ENCODE measurements at places on chromosomes 6 and 20.

DNA sequence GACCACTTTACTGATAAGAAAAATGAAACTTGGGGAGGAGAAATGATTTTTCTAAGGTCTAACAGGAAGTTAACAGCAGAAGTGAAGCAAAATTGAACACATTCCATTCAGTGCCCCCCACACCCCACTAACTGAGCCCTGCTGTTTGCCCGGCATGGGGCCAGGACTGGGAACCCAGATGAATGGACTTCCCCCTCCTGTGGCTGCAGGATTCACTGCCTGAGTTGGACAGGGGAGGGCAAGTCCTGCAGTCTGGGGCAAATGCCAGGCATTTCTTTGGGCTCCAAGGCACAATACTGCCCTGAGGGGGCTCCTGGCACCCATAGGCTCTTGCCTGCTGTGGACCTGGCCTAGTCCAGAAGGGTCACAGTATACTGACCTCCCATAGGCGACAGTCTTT, 28.3 kb downstream of the FYN start:
- DNase-seq = no peak

DNA sequence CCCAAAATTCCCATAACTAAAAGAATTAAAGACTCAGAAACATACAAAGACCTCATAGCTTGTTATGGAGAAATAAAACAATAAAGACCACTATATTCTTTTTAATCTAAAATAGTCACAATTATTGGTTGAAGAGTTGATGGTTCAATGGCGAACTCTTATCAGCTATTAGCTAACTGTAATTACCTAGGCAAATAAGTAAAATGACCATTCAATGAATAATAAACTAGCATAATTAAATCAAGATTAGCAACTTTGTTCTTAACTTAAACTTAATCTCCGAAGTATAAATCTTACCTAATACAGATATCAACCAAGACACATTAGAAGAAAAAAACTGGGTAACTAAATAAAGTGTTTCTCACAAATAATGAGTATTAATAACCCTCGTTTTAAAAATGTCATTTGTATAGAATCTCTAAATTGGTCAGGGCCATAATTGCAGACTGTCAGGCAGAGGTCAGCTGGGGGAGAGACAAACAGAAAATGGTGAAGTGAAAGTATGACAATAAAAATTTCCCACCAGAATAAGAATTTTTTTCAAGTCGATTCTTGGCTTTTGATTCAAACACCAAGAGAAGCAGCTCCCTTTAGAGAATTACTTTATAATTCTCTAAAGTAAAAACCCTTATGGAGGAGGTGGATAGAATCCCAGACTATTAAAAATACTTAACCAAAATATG, 1.7 kb downstream of the FKBP5 start:
- DNase-seq = no peak

- no peak for DNase-seq
Measured at GRCh38 chr20:40291493-40292135, 397.4 kb downstream of the MAFB start.

DNA sequence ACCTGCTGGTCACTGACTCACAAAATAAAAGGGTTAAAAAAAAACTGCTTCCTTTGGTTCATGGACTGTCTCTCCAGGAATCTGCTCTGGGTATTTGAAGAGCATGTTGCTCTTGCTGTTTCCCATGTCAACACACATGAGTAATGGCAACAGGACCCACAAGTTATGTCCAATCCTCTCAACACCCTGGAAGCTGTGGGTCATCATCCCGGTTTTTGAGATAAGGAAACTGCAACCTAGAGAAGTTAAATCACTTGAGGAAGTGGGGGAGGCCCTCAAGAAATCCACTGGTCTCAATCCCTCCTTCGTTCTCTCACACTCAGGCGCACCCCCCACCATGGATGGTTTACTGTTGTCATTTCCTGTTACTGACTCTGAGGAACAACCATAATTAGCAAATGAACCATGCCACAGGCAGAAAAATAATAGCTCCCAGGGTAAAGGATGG, 12.4 kb downstream of the MAP1LC3A start:
- DNase-seq = peak; percentile 15

DNA sequence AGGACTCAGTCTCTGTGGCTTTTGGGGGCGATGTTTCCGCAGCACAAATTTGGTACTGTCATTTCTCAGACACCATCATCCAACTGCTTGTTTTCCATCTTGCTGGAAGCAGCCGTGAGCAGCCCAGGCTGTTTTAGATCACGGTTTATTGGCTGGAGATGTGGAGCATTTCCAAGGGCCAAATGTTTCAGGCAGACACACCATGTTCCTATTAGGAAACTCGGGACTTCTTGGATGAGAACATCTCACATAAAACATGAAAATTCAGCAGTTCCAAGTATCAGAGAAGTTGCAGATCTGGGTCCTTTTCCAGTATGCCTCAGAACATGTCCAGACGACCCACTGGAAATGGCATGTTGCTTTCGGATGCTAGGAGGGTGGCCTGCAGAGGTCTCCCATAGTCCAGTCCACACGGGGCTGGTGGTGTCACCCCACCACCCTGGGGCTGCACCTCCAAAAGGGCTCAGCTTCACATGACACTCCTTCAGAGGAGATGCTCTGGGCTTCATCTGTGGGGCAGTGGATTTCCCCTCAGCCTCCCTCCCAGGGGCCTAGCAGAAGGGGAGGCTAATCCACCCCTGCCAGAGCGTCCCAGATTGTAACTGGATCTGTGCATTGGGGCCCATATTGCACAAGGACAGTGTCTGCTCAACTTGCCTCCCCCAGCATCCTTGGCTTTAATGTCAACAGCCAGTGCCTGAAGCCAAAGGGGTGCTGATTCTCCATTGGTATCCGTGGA, 176.3 kb downstream of the SCP2D1 start:
- DNase-seq = no peak

GRCh38 chr6:44315516-44315915, 2.4 kb upstream of the AARS2 start:
- no peak for DNase-seq

GRCh38 chr6:54115966-54116365, 4.7 kb downstream of the MLIP start:
- no peak for DNase-seq

GRCh38 chr6:14455876-14456648, 338.5 kb downstream of the CD83 start:
- no peak for DNase-seq

DNA sequence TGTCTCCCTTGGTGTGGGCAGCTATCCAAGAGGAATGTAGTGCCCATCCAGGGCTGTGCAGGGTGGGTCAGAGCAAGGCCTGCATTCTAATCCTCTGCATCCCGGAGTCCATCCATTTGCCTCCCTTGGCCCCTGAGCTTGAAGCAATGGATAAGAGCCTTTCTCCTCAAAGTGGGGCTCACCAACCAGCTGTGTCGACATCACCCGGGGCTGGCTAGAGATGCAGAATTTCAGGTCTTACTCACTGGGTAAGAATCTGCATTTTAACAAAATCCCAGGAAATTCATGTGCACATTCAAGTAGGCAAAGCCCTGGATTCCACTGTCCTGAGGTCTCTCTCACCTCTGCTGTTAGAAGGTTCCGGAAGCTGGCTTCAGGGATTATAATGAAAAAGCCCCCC, 95.3 kb downstream of the MDGA1 start:
- DNase-seq = no peak

DNA sequence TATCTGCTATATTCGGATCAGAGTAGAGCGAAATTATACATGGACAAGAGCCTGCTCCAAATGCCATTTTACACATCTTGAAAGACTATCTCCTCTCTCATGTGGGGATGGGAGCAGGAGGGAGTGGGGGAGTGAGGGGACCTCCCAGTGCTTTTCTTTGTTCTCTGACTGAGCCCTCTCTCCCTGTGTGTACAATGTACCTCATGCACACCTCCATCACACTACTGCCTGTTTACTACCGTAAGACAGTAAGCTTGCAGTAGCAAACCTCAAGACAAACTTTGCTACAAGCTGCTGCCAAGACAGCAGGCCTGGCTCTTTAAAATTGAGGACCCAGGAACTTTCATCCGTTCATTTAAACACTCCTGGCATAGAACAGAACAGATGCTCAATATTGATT, 7.2 kb downstream of the NHSL1 start:
- DNase-seq = no peak

DNA sequence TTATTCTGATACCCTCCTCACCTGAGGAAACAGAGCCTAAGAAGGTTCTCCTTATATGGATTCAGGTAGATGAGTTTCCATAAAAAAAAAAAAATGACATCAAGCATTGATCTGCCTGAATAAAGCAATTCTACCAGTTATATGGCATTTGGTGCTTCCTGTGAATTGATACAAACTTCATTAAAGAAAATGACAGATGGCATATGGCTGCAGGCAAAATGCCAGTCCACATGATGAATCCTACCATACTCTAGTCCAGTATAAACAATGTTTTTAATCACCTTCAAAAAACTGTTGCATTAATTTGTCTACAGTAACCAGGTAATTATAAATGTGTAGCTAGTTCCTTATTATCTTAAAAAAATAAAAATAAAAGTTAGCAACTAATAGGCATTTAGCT, 559.2 kb upstream of the FLRT3 start:
- no peak for DNase-seq

- no peak for DNase-seq
Measured at GRCh38 chr6:148240861-148241477, 101.7 kb upstream of the SASH1 start.

DNA sequence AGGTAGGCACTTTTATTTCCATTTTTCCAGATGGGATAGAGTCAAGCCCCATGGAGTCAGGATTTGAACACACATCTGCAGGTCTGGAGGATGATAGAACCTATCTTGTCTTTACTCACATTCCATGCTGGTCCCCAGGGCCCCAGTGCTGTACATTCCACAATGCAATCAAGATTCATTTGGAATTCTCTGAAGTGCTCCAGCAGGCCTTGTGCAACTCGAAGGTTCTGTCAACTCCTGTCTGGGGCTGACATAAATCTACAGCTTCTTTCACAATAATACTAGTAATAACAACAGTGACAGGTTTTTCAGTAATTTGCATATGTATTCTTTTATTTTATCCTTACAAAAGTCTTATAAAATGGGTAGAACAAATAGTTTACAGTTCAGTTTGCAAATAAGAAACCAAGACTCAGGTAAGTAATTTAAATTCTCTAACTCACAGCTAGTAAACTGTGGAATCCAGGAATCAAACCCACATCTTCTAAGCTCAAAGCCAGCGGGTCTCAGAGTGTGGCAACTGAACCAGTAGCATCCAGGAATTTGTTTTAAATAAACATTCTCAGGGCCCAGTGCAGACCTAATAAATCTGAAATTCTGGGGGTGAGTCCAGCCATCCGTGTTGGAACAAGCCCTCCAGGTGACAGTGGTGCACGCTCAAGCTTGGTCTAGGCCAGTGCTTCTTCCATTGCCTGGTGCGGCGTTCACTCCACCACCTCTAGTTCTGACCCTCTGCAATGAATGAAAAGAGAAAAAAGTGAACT, 137.0 kb upstream of the TNFAIP3 start:
- DNase-seq = peak; percentile 84

- DNase-seq = no peak
Measured at GRCh38 chr6:75532521-75532920, 38.9 kb upstream of the FILIP1 start.

DNA sequence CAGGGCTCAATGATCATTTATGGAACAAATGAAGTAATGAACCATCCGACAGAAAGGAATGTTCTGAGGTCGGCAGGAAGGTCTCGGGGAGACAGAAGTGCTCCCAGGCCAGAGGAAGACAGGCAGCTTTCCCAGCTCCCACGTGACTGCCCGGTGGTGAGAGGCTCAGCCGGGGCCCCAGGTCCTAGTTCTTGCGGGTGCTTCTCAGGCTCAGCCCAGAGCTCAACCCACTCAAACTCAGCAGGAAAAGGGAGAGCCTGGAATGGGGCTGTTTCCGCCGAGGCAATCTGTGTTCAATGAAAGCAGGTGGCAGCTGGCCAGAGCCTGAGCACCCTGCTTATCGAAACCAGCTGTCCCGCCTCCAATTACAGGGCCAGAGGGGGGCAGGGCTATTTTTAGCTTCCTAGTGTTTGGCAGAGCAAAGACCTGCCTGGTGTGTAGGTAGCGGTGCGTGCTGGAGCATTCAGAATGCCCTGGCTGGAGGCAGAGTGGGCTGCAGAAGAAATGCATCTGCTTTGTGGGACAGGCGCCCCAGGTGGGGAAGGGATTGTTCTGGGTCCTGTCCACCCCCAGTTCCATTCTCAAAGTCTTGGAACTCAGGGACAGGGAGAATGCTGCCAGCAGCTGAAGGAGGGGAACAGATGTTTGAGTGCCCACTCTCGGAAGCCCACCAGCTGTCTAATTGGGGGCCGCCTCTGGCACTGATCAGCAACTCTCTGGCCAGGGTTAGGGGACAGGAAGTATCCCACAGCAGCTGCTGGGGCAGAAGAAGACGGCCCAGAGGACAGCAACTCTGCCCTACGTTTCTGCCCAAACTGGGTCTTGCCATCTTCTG, 145.1 kb downstream of the PREX1 start:
- DNase-seq = peak; percentile 97

GRCh38 chr6:158249340-158249836, 62.9 kb upstream of the TULP4 start:
- DNase-seq = no peak

GRCh38 chr6:170347091-170347490, 40.5 kb downstream of the FAM120B start:
- DNase-seq = no peak

- no peak for DNase-seq
Measured at GRCh38 chr20:24479106-24479505, 9.7 kb downstream of the SYNDIG1 start.

DNA sequence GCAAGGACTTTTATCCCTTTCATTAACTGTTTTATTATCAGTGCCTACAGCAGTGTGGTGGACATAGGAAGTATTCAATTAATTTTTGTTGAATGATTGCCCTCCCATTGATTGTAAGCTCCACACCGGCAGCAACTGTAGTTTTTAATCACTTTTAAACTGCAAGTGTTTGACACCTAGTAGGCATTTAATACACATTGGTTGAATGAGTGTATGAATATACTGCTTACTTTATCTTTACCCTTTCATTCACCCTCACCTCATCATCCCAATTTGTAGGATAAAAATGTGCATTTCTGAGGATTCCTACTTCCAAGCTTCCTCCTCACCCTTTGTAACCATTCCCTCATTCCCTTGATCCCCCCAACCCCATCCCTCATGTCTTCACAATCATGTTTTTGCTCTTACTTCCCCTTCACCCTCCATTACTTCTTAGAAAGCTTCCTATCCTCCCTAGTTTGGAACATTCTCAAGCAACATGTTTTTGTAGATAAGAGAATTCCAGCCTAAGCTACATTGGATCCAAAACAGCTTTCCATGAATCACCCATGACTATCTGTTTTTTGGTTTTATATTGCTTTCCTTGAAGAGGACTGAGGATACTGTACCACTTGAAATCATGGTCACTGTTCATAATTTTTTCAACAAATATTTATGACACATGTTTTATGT, 955 bp upstream of the SLC26A8 start:
- DNase-seq = no peak

DNA sequence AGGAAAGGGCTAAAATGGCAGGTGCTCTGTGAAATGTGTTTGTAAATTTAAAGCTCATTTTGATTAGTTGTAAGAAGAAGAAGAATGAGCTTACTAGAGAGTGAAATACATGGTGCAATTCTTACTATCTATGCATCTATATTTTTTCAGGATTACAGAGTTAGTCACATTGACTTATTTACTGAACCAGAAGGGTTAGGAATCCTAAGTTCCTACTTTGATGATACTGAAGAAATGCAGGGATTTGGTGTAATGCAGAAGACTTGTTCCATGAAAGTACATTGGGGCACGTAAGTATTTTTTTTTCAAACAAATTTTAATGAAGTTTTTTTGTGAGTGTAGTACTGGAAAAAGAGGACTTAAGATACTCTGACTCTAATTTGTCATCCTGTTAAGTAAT, 99.3 kb downstream of the RTN4IP1 start:
- no peak for DNase-seq

GRCh38 chr20:62469352-62469751, 6.4 kb downstream of the GATA5 start:
- no peak for DNase-seq
